ENCODE measurements at places on chromosomes 16 and 17.

DNA sequence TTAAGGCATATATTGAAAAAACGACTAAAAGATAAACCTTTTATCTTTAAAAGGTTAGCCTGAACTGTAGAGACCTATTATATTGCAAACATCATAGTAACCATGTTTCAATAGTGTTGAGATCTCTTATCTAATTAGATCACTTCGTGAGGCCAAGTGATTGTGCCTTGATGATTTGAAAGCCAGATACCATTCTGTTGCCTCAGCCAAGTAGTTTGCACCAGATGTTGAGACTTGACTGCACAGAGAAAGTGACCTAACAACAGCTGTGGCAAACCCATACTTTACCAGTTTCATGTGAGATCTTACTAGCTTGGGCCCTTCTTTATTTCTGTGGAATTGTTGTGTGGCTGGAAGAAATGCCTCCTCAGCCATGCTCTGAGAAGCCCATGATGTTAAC lies 717.3 kb downstream of the KCNJ2 start:
- no peak for DNase-seq

- no peak for DNase-seq
Measured at GRCh38 chr17:70024253-70024652, 50.8 kb upstream of the KCNJ16 start.

DNA sequence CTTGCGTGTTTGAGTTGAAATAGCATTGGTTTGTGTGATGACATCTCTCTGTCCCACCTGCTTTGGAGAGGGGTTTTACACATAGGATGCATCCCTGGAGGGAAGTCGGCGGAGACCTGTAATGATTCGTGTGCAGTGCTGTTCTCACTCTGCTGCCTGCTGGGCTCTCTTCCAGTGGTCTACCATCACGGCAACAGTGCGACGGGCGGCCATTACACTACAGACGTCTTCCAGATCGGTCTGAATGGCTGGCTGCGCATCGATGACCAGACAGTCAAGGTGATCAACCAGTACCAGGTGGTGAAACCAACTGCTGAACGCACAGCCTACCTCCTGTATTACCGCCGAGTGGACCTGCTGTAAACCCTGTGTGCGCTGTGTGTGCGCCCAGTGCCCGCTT lies 41.1 kb upstream of the CRISPLD2 start:
- DNase-seq, result no peak

- DNase-seq, result no peak
Measured at GRCh38 chr17:64074704-64075426, 54.4 kb upstream of the ICAM2 start.

- no peak for DNase-seq
Measured at GRCh38 chr16:19831678-19832077, 53.0 kb downstream of the GPRC5B start.

- no peak for DNase-seq
Measured at GRCh38 chr17:42883802-42884558, 16.6 kb upstream of the G6PC1 start.

- no peak for DNase-seq
Measured at GRCh38 chr16:29743475-29743826, 2.3 kb downstream of the C16orf54 start.

DNA sequence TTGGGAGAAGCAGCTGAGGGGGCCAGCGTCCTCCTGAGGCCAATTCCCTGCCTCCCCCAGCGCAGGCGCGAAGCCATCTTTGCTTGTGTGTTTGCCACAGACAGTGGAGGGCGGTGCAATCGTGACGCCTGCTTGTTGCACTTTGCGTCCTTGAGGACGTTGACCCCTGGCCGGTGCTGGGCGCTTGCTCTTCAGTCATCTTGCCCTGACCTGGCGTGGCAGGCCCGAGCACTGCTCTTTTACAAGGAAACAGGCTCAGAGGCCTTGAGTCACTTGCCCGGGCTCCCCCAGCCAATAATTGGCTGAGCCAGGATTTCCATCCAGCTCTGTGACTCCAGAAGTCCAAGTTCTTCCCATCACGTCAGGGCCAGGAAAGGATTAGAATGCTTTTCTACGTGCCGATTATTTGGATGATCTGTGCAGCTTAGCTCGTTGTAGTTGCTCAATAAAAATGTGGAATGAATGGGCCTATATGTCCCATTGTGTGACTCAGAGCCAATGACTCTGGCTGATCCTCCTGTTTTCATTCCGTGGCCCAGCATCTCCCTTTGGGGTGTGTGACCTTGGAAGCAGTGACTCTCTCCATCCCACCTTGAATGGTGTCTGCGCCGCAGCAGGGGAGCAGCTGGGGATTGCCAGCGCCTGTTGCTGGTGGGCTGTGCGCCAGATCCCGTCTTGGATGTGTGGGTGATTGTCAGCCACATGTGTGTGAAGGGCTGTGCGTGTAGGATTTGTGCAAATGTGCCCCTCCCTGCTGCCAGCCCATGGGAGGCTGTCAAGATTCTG lies 214.1 kb downstream of the SEC14L1 start:
- no peak for DNase-seq

DNA sequence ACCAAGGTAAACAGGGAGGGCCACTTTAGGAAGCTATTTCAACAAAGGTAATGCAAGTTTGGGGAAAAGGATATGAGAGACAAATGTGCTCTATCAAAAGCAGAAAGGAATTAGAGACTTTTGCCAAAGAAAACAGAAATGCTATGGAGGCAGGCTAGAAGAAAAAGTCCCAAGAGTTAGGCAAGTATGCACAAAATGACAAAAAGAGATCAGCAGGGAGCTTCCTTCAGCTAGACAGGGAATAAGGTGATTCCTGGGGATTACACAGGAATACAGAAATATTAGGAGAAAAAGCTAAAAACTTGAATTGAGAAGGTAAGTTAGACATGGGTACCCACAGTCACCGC lies 2.4 kb downstream of the FXR2 start:
- no peak for DNase-seq

Measured in stimulated activated CD4-positive, alpha-beta T cell treated with anti-CD3 and anti-CD28 coated beads, Interleukin-2, amount 100 ng/mL, for 48 hours (primary cell).